A549 treated with DMSO at 1 μM for 4 hours (cell line): ENCODE measurements at places on chromosomes 4 and X. TPM values are rescaled to one million over a fixed set of nuclear protein-coding genes. Genes with fewer than 3 reads are reported as not detected.

DGAT2L6 gene
- not detected in 5 replicates for total RNA-seq

HEPH gene
- total RNA-seq, result not detected in 5 replicates

KIF4A gene
- 23.3 to 32.5 TPM (median 31.5 TPM) in 5 replicates for total RNA-seq

IQSEC2 gene
- 32.3 to 40.0 TPM (median 38.0 TPM) in 5 replicates for total RNA-seq

REST gene
- total RNA-seq, result 8.0 to 11.2 TPM (median 8.9 TPM) in 5 replicates
